Activated B cell treated with CpG ODN at 0.5 μM for 24 hours (primary cell): ENCODE measurements at places on chromosomes 2 and 18. TPM values are rescaled to one million over a fixed set of nuclear protein-coding genes. Genes with fewer than 3 reads are reported as not detected.

GRCh38 chr2:110157153-110157793, 41.7 kb upstream of the MALL start:
- no peak for DNase-seq

DNA sequence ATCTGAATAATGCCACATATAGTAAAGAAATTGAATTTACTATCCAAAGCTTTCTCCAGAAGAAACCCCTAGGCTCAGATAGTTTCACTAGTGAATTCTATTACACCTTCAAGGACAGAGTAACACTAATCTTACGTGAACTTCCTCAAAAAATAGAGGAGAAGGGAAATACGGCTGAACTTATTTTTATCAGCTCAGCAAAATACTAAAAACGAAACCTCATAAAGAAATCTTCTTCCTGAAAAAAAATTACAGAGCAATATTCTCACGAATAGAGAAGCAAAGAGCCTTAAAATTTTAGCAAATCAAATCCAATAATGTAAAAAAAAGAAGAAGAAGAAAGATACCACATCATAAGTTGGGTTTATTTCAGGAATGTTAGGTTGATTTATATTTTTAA, 14.7 kb downstream of the CAPN13 start:
- no peak for DNase-seq

ITSN2 gene
- 147 and 156 TPM in 2 replicates for total RNA-seq

DNA sequence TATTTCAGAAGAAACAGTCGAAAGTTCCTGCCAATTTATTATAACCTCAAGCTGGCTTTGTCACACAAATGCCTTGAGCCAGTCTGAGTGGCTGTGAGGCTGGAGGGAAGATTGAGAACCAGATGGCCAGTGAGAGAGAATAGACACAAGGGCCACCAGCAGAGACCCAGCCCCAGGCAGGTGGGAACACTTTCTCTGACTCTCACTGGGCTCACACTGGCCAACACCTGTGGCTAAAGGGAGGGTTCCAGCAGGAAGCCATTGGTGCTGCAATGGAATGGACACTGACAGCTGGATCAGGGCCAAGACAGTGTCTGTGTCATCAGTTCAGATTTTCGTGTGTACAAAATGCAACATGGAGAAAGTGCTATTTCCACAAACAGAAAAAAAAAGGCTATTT, 29.9 kb downstream of the LOXHD1 start:
- DNase-seq, result no peak
